ENCODE measurements at places on chromosomes 5 and 9. TPM values are rescaled to one million over a fixed set of nuclear protein-coding genes. Genes with fewer than 3 reads are reported as not detected.
A peak's percentile ranks its signal among the peaks of the same experiment; 100 is the strongest.

Gene PCDHAC2
- total RNA-seq = 5.4 TPM

Gene RAI14
- total RNA-seq = 127 TPM

Gene FOXD1
- 0.31 TPM for total RNA-seq

DNA sequence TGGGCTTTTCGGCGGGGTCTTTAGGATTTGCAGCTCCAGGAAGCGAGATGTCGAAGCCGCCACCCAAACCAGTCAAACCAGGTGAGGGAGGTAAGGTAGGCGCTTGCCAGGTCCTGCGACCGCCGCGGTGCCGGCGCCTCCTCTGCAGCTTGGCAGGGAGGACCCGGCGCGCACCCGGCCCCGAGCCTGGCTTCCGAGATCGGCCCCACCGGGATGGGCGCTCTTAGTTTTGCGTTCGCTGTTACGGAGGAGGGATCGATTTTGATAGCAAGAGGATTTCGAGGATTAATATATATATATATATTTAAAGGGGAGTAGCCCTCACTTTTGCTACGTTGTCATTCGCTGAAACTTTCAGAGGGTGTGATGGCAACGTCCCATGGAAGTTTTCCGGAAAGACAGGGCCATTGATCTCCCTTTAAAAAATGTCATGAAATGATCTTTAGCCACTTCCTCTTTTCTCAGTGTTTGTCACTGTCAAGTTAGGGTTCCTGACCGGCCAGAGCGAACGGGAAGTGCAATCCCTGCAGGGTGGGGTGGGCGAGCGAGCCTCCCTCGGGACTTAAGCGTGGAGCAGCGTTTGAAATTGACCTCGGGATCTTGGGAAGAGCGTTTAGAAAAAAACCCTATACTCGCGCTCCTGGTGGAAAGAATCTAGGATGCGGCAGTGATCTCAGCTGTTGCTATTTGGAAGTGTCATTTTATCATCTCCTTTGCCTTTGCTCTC, 495 bp downstream of the OSTF1 start:
- peak; percentile 39 for DNase-seq

DNA sequence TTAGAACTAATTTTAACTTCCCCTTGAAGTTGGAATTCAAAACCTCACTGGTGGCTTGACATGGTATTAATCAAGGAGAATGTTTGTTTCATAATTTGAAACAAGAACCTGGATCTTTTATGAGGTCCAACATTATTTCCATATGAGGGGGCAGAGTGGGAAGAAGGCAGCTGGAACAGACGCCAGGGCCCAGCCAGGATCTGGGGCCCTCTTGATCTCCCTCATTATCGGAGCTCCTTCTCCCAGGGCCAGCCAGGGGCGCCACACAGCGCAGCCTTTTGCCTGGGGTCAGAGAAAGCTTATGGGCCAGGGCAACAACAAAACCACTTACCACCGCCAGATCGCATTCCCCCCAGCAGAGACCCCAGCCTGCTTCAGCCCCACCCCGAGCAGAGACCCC, 27.1 kb upstream of the NKD2 start:
- DNase-seq = peak; percentile 34

GRCh38 chr5:40410964-40411635, 268.6 kb upstream of the PTGER4 start:
- DNase-seq = no peak

DNA sequence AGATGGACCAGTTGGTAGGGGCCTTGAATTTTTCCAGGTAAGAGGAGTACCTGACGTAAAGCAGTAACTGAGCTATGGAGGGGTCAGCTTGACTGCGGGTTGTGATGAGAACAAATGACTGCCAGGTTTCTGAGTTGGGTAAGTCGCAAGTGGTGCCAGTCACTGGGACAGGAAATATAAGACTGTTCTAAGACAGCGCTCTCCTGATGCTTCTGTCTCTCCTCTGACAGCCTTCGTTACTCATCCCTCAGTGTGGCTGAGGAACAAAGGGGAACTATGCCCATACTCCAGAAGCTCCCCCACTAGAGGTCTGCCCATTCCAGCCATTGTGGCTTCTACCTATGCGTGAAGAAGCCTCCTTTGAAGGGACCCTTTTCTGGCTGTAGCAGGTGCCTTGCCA, 13.3 kb downstream of the CAVIN4 start:
- no peak for DNase-seq

GRCh38 chr5:163330723-163331668, 106.4 kb upstream of the CCNG1 start:
- DNase-seq = peak; percentile 62

GRCh38 chr5:76956033-76956432, 3.2 kb downstream of the CRHBP start:
- no peak for DNase-seq

- DNase-seq = no peak
These were observed 17.1 kb downstream of the SMARCA2 start for GRCh38 chr9:2032234-2032633.

DNA sequence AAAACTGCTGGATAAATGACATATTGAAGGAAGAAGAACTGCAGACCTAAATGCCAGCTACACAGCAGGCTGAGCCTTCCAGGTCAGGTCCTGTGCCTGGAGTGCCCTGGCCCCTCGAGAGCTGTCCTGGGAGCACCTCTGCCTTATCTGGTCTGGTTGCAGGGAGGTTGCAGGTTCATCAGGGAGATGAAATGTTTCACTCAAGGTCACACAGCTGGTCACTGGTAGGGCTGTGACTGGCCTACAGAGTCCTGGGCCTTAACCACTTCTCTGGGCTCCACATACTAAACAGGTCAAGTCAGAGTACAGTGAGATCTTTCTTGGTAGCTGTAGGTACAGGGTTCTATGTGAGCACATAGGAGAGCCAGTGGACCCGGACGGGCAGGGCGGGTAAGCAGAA, 16.7 kb downstream of the GALNT10 start:
- no peak for DNase-seq

- DNase-seq = no peak
These were observed 125.3 kb downstream of the SYK start for GRCh38 chr9:90926936-90927335.

GRCh38 chr5:54867310-54867944, 118.0 kb downstream of the ESM1 start:
- no peak for DNase-seq

DNA sequence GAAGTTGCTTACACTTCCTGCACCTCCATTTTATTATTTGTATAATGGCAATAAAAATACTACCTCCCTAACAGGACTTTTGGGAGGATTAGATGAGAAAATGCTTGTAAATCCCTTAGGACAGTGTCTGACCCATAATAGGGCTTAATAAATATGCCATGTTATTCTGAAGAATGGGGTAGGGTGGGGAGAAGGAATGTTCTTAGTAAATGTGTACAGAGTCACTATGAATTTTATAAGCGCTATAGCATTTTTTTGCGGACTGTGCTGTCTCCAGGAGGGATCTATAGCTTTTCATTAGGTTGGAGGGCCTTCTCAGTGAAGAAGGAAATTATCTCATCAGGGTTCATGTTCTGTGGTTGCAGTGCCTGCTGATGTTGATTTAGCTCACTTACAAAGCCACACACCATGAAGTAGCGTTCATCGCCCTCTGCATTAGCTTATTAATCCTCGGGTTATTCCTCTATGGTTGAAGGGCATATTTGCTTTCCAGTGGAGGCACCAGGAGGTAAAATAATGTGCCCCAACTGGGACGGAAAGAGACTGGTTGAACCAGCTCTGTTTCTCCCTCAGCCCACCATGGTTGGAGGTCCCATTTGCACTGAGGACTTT, 497.1 kb downstream of the ARHGEF28 start:
- no peak for DNase-seq

All from H9 (cell line).